ENCODE measurements at places on chromosomes 5 and 9.

GRCh38 chr5:179265514-179266290 lies 79.6 kb downstream of the ADAMTS2 start:
- DNase-seq, result peak; percentile 100

GRCh38 chr9:89023740-89024139 lies 32.5 kb downstream of the S1PR3 start:
- DNase-seq, result no peak

GRCh38 chr5:111781200-111781599 lies 24.2 kb upstream of the NREP start:
- no peak for DNase-seq

DNA sequence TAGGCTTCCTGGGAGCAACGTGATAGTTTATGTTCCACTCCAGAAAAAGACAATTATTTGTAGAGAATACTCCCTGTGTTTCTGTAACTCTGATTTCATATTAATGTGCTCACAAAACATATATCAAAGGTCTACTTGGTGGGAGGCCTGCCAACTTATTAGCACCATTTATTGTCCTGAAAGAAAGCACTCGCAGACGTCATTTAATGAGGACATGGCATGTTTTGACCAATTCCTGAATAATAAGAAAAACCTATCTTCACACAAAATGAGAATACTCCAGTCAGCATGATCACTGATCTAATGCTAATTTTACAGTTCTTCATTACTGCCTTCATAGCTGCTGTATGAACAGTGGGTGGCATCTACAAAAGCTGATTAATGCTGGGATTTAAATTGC lies 46.4 kb upstream of the RASEF start:
- DNase-seq, result no peak

DNA sequence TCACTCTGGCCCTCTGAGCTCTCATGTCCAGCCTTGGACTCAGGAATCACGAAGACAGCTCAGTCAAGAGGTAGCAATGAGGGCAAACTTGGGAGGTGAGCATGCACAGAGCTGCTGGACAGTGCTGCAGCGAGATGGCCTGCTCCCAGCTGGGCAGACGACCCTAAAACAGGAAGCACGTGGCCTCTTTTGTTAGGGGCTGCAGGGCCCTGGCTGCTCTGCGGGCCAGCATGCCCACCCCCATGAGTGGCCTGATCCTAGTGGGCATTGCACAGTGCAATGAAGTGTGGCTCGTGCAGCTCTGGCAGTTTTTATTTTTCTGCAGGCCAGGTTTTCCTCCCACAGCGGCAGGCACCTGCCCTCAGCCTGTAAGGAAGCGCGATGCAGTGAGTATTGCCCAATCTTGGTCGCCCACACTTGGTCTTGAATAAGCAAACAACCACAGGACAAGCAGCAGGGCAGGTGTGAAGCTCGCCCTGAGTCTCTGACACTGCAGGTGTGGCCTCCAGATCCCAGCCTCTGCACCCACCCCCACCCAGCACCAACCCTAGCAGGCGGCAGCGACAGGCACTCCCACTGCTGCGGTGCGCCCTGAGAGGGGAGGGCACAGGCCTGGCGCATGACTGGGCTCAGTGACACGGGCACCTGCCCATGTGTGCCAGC lies 60.8 kb downstream of the SEMA4D start:
- no peak for DNase-seq

DNA sequence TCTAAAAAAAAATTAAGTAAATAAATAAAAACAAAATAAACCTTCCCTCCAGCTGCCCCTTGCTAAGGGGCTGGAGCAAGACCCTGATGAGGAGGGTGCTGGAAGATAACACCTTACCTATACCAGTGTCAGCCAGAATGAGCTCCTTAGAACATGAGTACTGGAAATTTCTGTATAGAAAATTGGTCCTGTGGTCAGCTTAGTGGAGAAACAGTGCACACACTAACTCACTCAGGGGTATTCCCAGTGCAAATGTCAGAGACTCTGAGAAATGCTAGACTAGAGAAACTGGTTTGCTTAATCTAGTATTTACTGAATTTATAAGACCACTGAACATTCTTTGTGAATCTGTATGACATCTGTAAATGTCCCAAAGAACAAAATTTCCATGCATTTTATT lies 62.1 kb upstream of the CTXN3 start:
- DNase-seq, result no peak

DNA sequence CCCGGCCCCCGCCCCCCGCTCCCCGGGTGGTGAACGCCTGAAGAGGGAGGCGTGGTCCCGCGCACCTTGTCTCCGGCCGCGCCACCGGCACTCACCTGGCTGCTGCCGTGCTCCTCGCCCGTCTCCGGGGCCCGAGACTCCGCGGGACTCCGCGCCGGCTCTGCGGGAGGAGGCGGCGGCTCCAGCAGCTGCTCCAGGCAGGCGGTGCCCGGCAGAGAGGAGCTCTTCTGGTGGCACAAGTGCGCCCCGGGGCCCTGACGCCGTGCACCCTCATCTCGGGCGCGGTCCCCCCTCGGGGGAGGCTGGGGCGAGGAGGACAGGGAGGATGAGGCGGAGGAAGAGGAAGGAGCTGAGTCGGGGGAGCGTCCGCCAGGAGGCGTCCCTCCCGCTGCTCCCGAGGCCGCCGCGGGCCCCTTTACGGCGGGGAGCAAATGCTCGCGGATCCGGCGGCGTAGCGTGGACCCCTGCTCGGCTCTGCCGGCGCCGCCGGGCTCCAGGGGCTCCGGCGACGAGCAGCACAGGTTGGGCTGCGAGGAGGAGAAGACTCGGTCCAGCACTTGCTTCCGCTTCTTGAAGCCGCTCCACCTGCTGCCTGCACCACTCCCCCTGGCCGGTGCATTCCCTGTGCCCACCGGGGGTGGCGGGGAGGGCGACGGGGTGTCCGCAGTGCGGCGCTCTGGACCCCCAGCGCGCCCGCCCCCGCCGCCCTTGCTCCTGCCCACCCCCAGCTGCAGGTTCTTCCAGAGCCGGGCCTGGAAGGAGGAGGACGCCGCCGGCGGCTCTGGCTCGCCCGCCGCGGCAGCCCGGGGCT lies 928 bp downstream of the MCTP1 start:
- peak; percentile 45 for DNase-seq

DNA sequence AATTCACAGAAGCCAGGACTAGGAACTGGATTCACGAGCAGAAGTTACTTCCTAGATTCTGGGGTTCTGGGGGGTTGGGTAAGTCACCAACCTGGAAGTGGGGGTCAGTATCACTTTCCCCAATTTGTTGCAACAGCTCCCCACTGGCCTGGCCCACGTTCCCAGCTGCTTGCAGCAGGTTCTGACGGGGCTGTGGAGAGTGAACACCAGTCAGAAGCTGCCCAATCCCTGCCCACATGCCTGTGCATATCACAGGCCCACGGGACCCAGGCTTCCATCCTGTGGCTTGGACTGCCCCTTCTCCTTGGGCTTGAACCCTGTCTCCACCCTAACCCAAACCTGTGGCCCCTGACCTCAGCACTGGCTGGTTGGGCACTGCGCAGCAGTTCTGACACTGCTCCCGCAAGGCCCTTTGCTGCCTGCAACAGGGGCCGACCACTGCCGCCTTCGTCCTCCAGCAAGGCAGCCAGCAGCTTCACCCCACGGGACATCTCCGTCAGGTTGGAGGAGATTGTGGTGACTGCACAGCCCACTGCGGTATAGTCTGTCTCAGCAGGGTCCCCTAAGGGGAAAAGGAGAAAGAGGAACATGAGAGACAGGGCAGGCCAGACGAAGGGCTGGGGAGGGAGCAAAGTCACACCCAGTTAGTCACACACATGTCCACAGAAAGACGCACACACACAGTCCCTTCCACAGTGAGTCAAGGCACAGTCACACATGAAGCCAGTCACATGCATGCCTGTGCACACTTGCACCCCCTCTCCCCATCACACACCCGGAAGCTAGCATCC lies 13.1 kb downstream of the TLN1 start:
- DNase-seq, result no peak

DNA sequence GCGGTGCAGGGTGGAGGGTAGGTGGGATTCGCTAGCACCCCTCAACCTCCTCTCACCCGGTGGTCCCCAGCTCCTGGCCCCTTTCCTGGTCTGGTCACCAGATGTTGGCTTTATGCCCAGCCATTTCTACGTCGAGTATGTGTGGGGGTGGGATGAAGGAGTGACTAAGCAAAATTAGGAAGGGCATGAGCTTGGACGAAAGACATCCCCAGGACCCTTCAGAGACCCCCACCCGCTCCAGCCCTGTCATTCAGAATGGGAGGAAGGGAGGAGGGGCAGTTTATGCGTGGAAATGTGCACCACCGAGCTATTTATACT lies 742 bp downstream of the BHMT2 start:
- DNase-seq, result peak; percentile 38
